Esophagus squamous epithelium (tissue), 5 donors: ENCODE measurements at places on chromosomes 2 and 18.

- no peak for DNase-seq
These were observed 271.5 kb downstream of the HRH4 start for GRCh38 chr18:24731981-24732380.

- no peak for DNase-seq
These were observed 65.9 kb downstream of the LONRF2 start for GRCh38 chr2:100256416-100256815.

GRCh38 chr18:78433562-78433961, 546.1 kb upstream of the SALL3 start:
- no peak for DNase-seq

GRCh38 chr2:105777031-105777482, 32.3 kb downstream of the NCK2 start:
- no peak for DNase-seq

- no peak for DNase-seq
These were observed 134.7 kb downstream of the UBR3 start for GRCh38 chr2:169961911-169962310.

GRCh38 chr18:72107647-72108383, 436.3 kb downstream of the CBLN2 start:
- DNase-seq, result no peak

DNA sequence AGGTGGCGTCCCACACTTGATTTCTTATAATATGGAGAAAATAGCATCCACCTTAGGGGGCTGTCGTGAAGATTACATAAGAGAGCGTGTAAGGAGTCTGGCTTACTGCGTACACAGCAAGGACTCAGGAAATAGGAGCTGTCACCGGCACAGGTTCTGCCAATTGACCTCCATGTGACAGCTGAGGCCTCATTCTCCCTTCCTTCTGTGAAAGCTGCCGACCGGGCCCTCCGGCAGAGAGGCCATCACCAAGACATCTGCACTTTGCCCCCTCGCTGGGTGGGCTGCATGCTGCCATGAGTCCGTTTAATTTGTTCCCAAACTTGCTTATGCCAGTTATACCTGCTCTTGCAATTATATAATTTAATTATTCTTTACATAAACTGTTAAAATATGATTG, 27.7 kb downstream of the HS1BP3 start:
- DNase-seq, result no peak

- no peak for DNase-seq
These were observed 24.4 kb downstream of the CRYGD start for GRCh38 chr2:208099682-208100470.

- no peak for DNase-seq
These were observed 8.8 kb downstream of the PLCL1 start for GRCh38 chr2:197813093-197813787.

- DNase-seq, result no peak
These were observed 89.6 kb downstream of the ACAA2 start for GRCh38 chr18:49723648-49724180.

DNA sequence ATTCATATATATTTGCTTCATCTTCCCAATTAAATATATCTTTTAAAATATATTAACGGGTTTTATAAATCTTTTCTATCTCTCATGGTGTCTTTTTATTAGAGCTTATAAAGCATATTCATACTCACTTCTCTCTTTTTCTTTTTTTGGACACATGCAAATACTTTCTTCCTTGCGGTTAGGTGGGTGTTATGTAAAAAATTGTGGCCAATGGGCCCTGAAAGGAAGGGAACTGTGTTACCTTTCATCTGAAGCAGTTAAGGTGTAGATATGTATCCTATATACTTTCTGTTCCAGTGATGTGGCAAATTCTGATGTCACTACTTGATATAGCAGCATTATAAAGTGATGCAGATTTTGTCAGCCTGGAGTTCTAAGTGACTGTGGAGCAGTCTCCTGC, 714.5 kb downstream of the PLCL1 start:
- no peak for DNase-seq

DNA sequence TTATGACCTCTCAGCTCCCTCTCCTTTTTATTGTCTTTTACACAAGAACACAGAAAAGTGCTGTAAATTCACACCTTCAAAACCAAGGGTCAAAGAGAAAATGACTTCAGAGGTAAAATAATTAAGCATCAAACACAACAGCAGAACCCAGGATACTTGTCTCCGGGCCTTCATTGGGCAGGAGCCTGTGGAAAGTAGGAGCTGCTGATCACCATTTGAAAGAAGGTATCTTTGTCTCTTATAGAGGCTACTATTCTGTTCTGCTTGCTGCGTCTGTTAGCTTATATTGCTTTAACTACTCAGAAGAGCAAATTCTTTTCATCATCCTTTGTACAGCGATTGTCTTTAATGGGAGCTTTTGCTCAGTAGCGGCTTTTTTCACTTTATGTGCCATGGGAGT, 261.1 kb downstream of the PTGR3 start:
- no peak for DNase-seq

DNA sequence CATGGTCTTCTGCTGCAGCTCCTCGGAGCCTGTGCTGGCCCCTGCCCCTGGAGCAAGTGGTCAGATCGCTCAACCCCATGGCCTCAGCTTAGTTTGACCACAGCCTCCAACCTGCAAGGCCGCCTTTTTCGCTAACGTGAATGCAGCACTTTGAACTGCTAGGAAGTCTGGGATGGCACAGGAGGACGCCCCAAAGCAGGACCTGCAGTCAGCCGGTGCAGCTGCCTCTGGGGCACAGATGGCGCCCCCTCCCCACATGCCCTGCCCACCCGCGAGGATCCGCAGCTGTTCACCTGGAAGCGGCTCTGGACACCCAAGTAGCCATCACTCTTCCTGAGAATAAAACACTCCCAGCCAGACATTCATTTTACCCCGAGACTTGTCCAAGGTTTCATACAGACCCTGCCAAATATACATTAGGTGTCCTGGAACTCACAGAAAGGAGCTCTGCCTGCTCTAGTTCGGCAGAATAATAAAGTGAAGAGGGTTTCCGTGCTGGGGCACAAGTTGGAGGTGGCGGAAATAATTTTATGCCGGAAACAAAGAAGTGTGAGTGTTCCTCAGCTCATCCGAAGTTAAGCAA, 510.1 kb downstream of the EIPR1 start:
- DNase-seq, result no peak

GRCh38 chr2:64632835-64633819, 20.6 kb downstream of the SERTAD2 start:
- no peak for DNase-seq

DNA sequence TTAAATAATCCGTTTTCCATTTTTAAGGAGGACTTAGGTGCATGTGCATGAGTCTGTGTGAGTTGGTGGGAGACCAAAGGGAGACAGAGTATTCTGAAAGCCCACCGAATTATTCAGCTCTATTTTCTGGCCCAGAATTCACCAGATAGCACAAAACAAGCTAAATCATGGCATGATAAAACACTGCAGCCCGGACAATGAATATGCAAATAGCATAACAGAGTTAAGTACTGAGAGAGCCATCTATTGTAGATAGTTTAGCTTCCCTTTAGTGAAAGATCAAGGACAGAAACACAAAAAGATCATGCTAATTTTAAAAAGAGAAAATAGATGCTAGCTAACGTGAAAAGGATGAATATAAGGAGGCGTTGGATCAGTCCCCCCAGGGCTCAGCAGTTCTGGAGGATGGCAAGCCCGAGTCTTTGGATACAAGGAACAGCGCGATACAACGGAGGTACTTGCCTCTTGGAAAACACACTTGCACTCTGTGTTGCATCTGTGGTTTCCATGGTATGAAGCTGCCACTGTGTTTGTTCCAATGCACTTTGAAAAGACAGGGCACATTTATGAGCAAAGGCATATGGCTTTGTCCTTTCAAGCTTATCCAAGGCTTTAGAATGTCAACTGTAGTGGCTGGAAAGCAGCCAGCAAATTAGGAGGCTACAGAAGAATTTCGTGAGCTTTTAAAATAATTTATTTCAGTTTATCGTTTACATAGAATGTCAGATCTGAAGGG, 119.9 kb downstream of the LYPD1 start:
- no peak for DNase-seq

DNA sequence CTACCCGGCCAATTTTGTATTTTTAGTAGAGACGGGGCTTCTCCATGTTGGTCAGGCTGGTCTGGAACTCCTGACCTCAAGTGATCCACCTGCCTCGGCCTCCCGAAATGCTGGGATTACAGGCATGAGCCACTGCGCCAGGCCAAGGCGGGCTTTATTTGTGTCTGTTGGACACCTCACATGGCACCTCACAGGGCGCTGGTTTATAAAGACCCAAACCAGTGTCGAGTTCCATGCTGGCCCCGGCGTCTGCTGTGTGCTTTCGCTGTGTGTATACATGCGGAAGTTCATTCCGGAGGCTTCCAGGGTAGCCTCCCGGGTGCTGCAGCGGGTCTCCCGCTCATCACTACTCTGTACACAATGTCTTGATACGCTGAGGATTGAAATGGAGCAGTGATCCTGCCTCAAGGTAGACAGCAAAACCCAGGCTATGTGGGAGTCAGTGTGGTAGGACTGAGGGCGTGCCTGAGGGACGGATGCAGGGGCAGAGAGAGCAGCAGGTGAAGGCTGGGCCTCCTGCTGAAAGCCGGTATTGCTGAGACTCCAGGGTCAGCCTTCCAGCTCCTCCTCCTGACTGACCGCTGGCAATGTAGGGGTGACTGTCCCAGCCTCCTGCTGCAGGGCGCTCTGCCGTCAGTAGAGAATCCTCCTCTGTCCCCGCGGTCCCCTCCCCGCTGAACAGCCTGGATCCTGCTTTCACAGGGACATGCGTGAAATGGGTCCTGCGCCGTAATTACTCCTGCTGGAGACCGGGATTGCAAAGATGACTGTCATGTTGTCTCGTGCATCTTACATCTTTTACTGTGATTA, 22.7 kb downstream of the LDLRAD4 start:
- no peak for DNase-seq

DNA sequence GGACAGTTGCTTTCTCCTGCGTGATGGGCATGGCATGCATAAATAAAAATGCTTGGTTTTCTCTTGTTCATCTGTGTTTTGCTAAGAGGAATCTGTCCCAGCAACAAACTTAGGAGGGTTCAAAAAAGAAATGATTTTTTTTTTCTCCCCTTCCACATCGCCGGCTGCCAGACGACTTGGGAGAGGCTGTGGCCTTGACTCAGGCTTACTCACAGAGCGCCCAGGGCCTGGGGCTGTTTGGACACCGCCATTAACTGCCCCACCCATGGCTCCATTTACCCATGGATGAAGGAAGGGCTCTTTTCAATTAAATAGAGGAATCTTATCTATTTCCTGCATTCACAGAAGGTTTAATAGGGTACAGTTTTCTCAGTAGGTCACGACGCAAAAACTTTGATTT, 22.3 kb upstream of the SERPINB5 start:
- DNase-seq, result no peak

GRCh38 chr2:46824611-46825010, 91.0 kb downstream of the MCFD2 start:
- DNase-seq, result no peak

DNA sequence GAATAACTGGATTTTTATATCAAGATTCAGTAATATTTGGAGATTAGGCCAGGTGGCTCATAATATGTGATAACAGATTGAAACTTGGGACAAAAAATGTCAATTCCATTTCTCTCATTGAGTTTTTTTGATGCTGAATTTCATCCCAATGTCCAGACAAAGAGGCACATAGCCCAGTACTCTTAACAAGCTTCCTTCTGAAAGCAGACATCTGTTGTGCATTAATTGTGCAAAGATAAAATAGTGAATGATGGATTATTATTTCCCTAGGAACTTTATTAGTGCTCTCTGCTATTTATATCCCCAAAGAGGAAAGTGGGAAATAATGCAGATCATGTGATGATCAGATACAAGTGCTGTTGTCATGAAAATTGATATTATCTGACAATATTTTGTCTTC, 234.1 kb downstream of the CCDC102B start:
- DNase-seq, result no peak

DNA sequence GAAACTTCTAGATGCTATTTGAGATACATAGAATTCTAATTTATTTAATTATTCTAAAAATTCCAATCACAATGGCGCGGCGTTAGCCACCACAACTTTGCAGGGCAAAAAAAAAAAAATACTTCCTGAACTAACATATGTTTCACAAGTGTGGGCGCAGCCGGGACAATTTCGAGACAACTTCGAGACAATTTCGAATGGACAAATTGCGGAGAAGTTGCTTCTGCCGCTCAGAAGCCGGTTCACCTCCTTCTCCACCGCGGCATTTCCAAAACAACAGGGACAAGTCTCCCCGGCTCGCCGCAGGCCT, 842 bp downstream of the PAX3 start:
- no peak for DNase-seq

DNA sequence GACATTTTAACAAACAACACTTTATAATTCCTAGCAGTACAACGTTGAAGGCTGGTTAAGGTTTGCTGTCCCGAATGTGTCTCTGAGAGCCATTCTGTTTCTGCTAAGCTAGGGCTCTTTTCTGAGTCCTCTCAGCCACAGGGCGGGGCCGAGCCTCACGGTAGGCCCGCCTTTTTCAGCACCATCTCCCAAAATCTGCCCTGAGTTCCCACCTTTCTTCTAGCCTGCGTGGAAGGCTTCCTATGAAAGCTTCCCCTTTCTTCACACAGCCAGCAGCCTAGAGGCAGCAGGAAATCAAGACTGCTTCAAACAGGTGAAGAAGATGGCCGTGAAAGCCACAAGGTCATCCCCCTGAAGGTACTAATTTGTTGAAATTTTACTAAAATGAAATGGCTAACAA, 255.5 kb downstream of the CDH2 start:
- DNase-seq, result no peak

- no peak for DNase-seq
These were observed 121.4 kb upstream of the MGAT5 start for GRCh38 chr2:134132490-134132857.

DNA sequence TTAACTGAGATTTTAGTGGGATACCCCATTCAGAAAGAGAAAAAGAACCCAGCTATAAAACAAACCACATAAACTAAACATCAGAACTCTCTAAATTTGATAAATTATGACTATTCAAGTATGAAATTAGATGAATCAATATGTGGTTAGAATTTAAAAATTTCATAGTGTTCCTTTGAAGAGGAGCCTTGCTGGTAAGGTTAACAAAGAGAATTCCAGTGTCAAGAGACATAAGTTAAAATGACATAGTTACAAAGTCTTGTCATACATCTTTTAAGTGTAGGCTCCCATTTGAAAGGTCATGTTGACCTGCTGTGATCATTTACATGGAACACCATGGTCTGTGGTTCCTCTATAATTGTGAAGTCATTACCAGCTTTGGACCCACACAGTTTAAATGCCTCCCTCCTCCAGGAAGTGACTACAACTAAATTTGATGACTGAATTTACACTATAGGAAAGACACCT, 231.6 kb upstream of the ETAA1 start:
- DNase-seq, result no peak
